ENCODE measurements at places on chromosomes 1 and 21.
A peak's percentile ranks its signal among the peaks of the same experiment; 100 is the strongest.

DNA sequence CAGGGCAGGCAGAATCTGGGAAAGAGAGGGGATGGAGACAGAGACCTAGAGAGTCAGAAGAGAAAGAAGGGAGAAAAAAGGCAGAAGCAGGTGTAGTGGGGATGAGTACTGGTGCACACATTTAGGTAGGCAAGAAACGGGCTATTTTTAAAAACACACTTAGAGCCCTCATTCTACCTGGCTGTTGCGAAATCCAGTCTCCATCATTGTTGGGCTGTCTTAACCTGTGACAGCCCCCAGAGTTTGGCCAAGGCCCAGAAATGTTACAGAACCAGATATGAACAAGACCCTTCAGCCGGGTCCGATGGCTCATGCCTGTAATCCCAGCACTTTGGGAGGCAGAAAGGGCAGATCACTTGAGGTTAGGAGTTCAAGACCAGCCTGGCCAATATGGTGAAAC is 12.6 kb upstream of the KDF1 start:
- DNase-seq, result no peak

- no peak for DNase-seq
Observed at GRCh38 chr1:220877377-220878095, 1.7 kb upstream of the HLX start.

DNA sequence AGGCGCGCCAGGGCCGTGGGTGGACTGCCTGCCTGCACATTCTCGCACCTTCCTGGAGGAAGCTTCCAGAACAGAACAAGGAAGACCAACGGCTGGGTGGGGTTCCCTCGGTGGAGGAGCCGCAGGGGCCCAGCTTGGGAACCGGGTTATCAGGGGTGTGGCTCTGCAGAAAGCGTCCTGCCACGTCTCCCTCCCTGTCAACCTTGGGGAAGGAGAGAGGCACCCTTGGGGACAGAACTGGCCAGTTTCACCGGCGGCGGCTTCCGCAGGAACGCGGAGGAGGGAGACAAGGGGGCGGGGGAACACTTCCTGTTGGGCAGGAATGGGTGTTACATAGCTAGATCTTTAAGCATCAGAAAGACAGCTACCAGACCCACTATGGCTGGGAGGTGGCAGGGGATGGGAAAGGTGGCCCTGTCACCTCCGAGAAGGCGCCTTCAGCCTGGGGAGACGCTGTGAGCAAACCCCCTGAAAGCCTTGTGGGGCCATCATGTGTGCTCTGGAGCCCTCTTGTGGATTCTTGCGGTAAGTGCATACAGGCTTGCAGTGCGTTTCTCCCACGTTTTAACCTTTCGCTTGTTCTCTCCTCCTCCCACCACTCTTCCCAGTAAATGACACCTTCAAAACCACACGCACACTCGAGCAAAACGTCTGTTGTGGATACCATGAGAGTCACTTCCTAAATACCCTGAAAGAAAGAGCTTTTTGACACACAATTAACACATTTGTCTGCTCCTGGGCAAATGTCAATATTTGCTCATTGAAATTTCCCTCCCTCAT is 3.8 kb upstream of the PLEKHA6 start:
- DNase-seq, result peak; percentile 53

DNA sequence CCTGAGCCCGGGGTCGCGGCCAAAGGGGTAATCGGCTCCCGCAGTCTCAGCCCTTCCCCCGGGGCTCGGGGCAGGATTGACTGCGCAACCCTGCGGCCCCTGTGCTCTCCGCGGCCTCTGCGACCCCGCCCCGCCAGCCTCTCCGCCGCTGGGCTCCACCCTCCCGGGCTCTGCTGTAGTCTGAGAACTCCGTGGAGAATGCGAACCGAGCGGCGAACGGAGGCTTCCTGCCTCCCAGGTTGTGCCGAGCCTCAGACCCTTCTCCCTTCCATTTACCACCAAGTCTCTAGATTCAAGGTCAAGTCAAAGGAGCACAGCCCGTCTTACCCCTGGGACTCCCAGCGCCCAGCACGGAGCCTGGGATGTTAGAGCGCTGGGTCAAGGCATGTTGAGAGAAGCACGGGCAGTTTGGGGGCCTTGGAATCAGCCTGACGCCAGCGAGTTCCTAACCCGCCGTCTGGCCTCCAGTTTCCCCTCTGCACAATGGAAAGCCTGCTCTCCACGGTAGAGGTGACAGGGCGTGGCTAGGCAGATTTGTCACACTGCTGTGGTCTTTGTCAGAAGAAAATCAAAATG is 3.0 kb downstream of the ATP2B4 start:
- DNase-seq, result no peak

DNA sequence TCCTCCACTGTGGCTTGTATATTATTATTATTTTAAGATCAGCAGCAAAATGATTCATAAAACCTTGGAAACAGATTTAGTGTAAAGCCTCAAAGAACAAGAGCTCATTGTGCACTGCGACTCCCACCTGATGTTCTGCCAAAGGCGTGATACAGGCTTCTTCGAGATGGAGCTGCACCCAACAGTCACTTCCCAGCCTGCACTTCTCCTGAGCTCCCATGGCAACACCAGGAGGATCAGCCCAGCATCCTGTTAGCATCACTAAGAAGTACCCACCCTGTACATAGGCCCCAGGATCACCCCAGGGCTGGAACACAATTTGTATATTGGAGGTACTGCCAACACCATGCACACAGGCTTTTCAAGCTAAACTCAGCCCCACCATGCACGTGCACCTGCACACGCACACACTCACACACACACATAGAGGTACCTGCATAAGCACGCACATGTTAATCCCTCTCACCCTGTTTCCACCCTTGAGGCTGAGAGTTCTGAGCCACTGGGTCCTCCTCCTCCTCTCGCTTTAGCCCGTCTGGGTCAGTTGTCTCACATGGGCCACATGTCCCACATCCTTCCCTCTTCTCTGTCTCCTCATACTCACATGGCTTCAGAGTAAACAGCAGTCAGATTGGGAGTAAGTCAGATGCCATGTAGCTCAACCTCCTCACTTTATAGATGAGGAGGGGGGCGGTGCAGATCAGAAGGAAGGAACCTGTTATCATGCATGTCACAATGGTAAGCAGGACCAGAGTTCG is 281.9 kb upstream of the POU3F1 start:
- no peak for DNase-seq

- DNase-seq, result peak; percentile 55
Observed at GRCh38 chr21:36450511-36450910, 29.4 kb downstream of the CLDN14 start.

All from H54 (cell line).